ENCODE measurements at places on chromosomes 2 and 18. TPM values are rescaled to one million over a fixed set of nuclear protein-coding genes. Genes with fewer than 3 reads are reported as not detected.

PLCD4 gene
- 0.49 TPM for polyA plus RNA-seq

DNA sequence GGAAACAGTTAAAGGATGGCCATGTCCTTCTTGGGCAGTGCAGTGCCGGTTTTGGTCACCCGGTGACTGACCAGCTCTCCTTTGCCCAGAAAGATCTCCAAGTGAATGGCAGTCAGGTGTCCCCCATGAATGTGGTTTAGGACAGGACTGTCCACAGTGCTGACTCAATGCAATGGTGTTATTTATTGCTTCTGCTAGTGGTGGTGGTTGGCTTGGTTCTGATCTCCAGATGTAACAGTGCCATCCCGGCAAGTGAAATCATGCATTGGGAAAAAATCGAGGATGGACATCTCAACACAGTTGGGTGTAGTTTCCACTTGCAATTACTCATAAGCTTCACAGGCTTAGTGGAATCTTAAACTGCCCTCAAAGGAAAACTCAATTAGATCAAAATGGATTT lies 81.9 kb downstream of the TGOLN2 start:
- no peak for DNase-seq

GRCh38 chr2:139177041-139177440 lies 396.9 kb upstream of the NXPH2 start:
- no peak for DNase-seq

- no peak for DNase-seq
Observed at GRCh38 chr2:65429786-65430602, 2.4 kb downstream of the SPRED2 start.

All from CD4-positive, alpha-beta memory T cell (primary cell).